ENCODE measurements at places on chromosomes 7 and 10. TPM values are rescaled to one million over a fixed set of nuclear protein-coding genes. Genes with fewer than 3 reads are reported as not detected.

HOXA10 gene
- total RNA-seq, result 19.2 TPM

RELN gene
- total RNA-seq, result 0.20 TPM

OR9A2 gene
- total RNA-seq, result not detected

GIMAP1 gene
- total RNA-seq, result 2.3 TPM

DUSP5 gene
- 2.1 TPM for total RNA-seq

PDE6C gene
- not detected for total RNA-seq

TMEM229A gene
- not detected for total RNA-seq

ZPBP gene
- total RNA-seq, result not detected

BTRC gene
- 16.4 TPM for total RNA-seq

PLCE1 gene
- 4.1 TPM for total RNA-seq

GAD2 gene
- not detected for total RNA-seq

HSPA12A gene
- 7.0 TPM for total RNA-seq

PNPLA8 gene
- total RNA-seq, result 30.3 TPM
